B cell (primary cell): ENCODE measurements at places on chromosomes 5 and 9. TPM values are rescaled to one million over a fixed set of nuclear protein-coding genes. Genes with fewer than 3 reads are reported as not detected.

GRCh38 chr9:77488439-77489126 is 159.5 kb downstream of the GNA14 start:
- no peaks in the 10 kb centered on the region for H3K4me1 ChIP-seq
- peaks cover 8% of the 10 kb centered on the region for H3K27me3 ChIP-seq
- no peak overlapping the region for H3K27ac ChIP-seq
- no peaks in the 10 kb centered on the region for H3K36me3 ChIP-seq
- H3K4me3 ChIP-seq: no peak overlapping the region
- no peak for DNase-seq

GRCh38 chr5:56669534-56670483 is 145.5 kb upstream of the MAP3K1 start:
- peak overlapping the region; percentile 32 for H3K4me3 ChIP-seq
- no peaks in the 10 kb centered on the region for H3K36me3 ChIP-seq
- DNase-seq: peak; percentile 95
- no peaks in the 10 kb centered on the region for H3K27me3 ChIP-seq
- peak overlapping the region; percentile 97 for H3K27ac ChIP-seq
- peaks cover 58% of the 10 kb centered on the region for H3K4me1 ChIP-seq

DNA sequence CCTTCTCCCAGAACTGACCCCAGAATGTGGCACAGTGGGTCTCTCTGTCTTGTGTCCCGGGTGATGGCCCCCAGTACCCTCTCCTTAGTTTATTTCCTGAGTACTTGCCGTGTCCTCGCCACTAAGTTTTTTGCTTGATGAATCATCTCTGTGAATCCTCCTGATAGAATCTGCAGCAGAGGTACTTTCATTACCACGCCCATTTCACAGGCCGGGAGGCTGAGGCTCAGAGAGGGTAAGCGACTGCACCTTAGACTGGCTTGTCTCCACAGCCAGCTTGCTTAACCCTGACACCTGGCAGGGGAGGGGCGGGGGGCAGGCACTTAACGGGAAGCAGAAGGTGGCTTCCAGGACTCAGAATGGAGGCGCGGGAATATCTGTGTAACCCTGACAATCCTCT is 7.9 kb upstream of the IER5L start:
- H3K36me3 ChIP-seq: no peaks in the 10 kb centered on the region
- H3K4me1 ChIP-seq: no peaks in the 10 kb centered on the region
- peaks cover 4% of the 10 kb centered on the region for H3K27me3 ChIP-seq
- no peak for DNase-seq
- H3K27ac ChIP-seq: no peak overlapping the region

DNA sequence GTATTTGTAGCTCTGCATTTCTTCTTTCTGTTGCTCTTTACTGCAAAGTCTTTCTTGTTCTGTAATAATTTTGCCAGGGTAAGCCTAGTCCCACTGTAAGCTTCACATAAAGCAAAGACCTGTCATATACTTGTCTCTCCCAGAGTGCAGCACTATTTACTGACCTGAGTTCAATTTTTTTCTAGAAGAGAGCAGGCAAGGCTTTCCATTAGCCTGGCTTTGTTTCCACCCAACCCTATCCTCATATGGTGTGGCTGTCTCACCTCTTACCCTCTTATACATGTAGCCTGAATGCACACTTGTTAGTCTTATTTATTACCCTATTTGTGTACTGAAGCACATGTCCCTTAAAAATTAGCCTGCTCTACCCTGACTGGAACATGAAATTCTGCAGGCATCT is 170.4 kb downstream of the EFNA5 start:
- no peak overlapping the region for H3K4me3 ChIP-seq
- no peaks in the 10 kb centered on the region for H3K36me3 ChIP-seq
- no peaks in the 10 kb centered on the region for H3K27me3 ChIP-seq
- no peak overlapping the region for H3K27ac ChIP-seq
- no peak for DNase-seq

GRCh38 chr9:7358876-7359275 is 440.7 kb downstream of the DMAC1 start:
- H3K27me3 ChIP-seq: no peaks in the 10 kb centered on the region
- no peaks in the 10 kb centered on the region for H3K36me3 ChIP-seq
- no peaks in the 10 kb centered on the region for H3K4me1 ChIP-seq
- H3K27ac ChIP-seq: no peak overlapping the region

DNA sequence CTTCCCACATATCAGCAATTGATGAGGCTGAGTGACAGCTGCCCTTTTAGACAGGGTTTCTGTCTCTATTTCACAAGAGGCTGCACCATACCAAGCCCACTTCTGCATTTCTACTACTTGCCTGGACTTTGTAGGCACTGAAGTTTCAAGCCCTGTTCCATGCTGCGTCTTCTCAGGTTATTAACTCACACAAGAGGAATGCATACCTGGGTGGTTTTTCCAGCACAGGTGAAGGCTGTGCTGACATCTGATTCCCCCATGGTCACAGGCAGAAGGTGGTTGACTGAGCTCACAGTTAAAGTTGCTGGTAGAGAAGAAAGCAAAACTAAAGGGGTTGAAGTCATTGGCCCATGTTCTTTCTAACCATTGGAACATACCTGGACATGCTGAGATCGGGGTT is 86.6 kb downstream of the MAMDC2 start:
- no peak for DNase-seq
- H3K27me3 ChIP-seq: no peaks in the 10 kb centered on the region
- H3K36me3 ChIP-seq: no peaks in the 10 kb centered on the region
- H3K4me1 ChIP-seq: no peaks in the 10 kb centered on the region
- H3K27ac ChIP-seq: no peak overlapping the region
- no peak overlapping the region for H3K4me3 ChIP-seq

ZNG1C gene
- polyA plus RNA-seq: 24.2 and 48.9 TPM in 2 replicates

PRDM9 gene
- polyA plus RNA-seq: not detected in 2 replicates

PPP2R2B gene
- 0.03 and 0.06 TPM in 2 replicates for polyA plus RNA-seq

ECSCR gene
- polyA plus RNA-seq: not detected in 2 replicates
